ENCODE measurements at places on chromosomes 7 and 10.

- DNase-seq: no peak
Observed at GRCh38 chr10:19580691-19581090, 235.5 kb upstream of the PLXDC2 start.

- DNase-seq: peak; percentile 40
Observed at GRCh38 chr10:74213571-74214162, 62.6 kb downstream of the ADK start.

GRCh38 chr7:25638590-25639244 lies 410.4 kb upstream of the NPVF start:
- DNase-seq: no peak

GRCh38 chr10:69179089-69179742 lies 818 bp upstream of the SUPV3L1 start:
- peak; percentile 10 for DNase-seq

- no peak for DNase-seq
Observed at GRCh38 chr7:98284335-98285036, 3.0 kb downstream of the BRI3 start.

DNA sequence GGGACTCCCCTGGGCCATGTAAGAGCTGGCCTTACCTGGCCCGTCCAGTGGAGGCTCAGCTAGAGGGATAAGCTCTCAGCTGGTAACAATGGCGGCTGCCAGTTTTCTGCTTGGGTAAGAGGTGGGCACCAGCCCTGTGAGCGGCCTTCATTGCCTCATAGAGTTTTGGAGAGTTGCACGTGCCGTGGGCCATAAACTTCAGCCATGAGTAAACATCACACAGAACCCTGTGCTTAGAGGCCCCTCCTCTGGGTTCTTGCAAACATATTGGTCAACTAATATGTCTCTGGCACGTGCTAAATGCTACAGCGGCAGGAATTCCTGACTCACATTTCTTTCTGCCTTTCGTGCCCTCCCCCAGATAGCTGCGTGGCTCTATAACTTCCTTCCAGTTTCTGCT lies 103.9 kb upstream of the LEP start:
- DNase-seq: no peak

DNA sequence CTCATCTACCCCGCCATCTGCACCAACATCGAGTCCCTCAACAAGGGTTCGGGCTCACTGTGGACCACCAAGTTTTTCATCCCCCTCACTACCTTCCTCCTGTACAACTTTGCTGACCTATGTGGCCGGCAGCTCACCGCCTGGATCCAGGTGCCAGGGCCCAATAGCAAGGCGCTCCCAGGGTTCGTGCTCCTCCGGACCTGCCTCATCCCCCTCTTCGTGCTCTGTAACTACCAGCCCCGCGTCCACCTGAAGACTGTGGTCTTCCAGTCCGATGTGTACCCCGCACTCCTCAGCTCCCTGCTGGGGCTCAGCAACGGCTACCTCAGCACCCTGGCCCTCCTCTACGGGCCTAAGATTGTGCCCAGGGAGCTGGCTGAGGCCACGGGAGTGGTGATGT lies 34.6 kb upstream of the CDH23 start:
- no peak for DNase-seq

GRCh38 chr10:131450216-131450765 lies 138.8 kb upstream of the TCERG1L start:
- DNase-seq: no peak

DNA sequence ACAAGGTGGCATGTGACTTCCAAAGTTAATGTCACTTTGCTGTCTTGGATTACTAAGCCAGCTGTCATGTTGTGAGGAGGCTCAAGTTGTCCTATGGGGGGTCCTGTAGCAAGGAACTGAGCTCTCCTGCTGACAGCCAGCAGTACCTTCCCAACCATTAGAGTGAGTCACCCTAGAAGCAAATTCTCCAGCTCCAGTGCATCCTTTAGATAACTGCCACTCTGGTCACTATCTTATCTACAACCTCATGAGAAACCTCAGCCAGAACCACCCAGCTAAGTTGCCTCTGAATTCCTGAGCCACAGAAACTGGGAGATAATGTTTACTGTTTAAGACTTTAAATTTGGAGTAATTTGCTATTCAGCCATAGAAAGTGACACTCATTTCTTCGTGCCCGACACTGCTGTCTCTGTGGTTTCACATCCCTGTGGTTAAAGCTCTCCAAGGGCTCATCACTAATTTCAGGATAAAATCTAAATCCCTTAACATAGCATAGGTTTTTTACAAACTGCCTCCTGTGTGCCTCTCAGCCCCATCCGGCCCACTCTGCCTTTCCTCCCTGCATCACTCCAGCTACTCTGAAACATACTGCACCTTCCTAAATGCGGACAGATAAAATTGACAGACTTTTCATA lies 83.5 kb downstream of the PRR15 start:
- DNase-seq: no peak

- no peak for DNase-seq
Observed at GRCh38 chr7:7504910-7505704, 30.6 kb downstream of the COL28A1 start.

DNA sequence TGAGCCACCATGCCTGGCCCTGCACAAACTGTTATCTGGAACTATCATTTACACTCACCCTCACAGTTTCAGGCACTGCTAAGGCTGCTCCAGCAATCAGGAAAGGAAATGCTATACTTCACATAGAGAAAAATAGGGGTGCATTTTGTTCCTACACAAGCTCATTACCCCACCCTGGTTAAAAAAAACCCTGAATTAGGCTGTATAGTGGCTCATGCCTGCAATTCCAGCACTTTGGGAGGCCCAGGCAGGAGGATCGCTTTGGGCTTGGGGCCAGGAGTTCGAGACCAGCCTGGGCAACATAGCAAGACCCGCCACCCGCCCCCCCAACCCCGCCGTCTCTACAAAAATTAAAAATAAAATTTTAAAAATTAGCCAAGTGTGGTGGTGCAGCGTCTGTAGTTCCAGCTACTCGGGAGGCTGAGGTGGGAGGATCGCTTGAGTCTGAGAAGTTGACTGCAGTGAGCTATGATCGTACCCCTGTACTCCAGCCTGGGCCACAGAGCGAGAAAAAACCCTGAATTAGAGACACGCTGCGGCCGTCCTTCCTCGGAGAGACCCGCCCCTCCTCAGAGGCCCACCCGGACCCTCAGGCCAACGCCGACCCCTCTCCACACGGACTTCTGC lies 539 bp downstream of the PTCD1 start:
- no peak for DNase-seq

DNA sequence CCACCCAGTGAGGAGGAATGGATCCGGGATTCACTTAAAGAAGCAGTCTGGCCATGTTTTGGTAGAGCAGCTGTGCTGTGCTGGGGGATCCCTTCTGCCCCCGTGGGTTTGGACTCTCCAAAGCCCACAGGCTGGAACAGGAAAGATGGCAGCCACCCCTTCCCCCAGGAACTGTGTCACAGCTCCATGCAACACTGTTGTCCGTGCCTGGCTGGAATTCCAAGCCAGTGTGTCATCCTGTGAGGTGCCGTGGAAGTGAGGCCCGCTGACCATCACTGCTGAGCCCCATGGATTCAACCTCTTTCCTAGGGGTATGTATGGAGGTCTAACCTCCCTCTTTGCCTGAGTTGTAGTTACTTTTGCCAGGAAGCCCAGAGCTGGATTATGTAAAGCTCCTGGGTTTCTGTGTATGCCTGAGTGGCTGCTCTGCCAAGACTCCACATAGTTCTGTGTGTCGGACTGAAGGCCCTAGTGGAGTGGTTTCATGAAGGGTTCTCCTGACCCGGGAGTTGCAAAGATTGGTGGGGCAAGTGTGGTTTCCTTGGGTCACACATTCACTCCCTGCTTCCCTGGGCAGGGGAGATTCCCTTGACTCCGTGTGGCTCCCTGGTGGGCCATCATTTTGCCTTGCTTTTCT lies 35.1 kb upstream of the PCGF5 start:
- no peak for DNase-seq

DNA sequence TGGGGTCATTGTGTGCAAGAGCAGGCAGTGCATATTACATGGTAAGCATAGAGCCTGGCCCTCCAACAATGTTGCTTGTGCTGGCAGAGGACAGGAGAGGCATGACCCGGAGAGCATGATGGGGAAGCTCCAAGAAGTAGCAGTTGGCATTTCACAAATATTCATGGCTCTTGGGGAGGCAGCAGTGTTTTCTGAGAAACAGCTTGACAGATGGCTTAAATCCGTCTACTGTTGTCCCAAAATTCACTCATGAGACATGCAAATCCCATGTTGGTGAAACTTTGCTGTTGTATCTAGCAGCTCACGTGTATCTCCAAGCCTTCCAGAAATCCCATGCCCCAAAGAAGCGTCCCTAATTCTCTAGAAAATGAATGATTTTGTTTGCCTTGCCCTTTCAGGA lies 487.0 kb downstream of the SORCS3 start:
- DNase-seq: no peak

- no peak for DNase-seq
Observed at GRCh38 chr10:48254750-48255512, 19.6 kb downstream of the FRMPD2 start.

DNA sequence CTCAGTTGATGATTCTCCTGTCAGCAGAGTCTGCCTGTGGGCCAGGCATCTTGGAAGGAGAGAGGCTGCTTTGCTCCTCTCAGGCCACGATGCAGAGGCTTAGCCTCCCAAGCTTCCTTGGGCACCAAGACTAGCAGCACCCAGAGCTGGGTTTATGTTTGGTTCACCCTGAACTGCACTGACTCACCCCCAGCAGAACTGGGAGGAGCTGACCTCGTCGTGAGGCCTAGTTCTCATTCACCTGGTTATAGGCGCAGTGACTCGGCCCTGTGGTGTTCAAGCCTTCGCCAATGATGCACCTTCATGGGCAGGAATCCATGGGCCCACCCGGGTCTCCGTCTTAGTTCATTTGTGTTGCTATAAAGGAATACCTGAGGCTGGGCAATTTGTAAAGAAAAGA lies 122.0 kb upstream of the ZNF438 start:
- DNase-seq: no peak

DNA sequence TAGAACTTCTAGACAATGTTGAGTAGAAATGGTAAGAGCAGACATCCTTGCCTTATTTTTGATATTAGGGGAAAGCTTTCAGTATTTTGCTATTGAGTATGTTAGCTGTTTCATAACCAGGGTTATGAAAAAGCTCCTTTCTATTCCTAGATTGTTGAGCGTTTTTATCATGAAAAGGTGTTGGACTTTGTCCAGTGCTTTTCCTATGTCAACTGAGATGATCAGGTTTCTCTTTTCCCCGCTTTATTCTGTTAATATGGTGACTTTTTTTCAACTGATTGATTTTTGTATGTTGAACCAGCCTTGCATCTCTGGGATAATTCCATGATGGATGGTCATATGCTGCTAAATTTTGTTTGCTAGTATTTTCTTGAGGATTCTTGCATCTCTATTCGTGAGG lies 58.5 kb downstream of the LCOR start:
- no peak for DNase-seq

DNA sequence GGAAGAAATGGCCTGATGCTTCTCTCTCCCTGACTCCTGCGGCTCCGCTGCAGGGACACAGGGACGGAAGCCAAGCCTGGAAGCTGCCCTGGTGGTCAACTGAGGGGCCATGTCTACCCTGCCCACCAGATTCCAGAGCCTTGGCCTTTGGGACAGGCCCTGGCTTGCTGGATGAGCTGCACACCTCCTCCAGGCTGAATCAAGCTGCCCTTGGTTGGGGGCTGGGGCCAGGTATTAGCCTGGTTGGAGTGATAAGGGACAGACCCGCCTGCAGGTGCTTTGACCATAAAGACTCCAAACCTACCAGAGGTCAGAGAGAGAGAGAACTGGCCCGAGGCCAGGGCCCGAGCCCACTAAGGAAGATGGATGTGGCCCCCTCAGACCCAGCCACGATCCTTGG lies 30.1 kb downstream of the CRHR2 start:
- no peak for DNase-seq

- no peak for DNase-seq
Observed at GRCh38 chr10:126060261-126060931, 164.0 kb downstream of the FANK1 start.

GRCh38 chr10:55183993-55184392 lies 383.0 kb upstream of the PCDH15 start:
- DNase-seq: no peak

DNA sequence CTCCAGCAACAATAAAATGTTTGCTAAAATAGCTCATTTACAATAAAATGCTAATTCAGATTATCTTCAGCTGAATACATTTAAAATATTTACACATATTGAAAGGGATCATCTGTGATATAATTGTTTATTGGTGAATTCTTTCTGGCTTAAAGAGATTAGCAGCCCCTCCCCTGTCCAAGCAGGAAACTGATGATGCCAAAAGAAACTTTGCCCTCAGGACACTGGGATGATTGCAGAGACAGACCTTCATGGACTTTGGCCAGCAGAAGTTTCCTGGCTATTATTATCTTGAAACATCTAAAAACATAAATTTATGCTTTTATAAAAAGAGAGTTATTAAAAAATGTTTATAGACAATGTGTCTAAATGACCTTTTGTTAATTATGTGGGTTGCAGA lies 764.9 kb upstream of the MBL2 start:
- no peak for DNase-seq

DNA sequence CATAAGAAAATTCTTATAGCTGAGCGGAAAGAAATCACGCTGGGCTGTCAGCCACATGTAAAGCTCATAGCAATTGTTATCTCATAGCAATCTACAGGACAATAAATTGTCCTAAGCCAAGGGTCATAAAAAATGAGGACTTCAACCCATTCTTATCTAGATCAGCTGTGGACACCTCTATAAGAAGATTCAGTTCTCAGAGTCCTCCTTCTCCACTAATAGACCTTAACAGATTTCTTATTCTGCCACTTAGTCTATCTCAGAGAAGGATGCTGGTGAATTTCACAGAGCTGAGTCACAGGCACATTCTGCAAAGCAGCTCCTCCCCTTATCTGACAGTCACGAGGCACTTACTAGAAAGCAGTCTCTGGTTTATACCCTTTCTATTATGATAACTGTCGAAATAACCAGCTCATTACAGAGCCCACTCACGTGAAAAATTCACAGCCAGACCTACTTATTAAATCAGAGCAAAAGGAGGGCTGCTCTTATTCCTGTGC lies 185.3 kb upstream of the PCLO start:
- no peak for DNase-seq

GRCh38 chr10:14879928-14880193 lies 1.2 kb downstream of the SUV39H2 start:
- no peak for DNase-seq

DNA sequence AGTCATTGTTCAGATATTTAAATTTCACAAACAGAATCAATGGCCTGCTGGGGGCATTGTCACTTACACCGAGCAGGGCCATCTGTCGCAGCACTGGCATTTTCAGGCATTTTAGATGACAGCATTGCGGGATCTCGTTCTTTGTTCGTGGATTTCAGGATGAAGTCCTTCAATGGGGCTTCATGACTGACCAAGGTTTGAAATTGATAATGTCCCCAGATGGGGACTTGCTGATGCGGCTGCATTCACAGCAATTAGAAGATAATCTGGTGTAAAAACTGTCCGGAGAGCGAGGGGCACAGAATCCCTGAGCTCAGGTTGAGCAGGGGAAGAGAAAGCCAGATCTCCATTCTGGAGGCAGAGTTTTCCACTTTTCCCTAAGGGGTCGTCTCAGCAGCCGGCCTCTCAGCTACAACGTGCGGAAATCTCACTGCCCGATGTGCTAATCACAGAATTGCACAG lies 1.9 kb upstream of the C7orf33 start:
- DNase-seq: no peak

All from stimulated activated CD4-positive, alpha-beta T cell treated with anti-CD3 and anti-CD28 coated beads, Interleukin-2, amount 100 ng/mL, for 24 hours (primary cell).